ENCODE measurements at places on chromosomes 4 and X.

GRCh38 chrX:46739736-46740135 is 19.2 kb downstream of the SLC9A7 start:
- DNase-seq, result no peak

- no peak for DNase-seq
Observed at GRCh38 chrX:66751136-66751782, 112.4 kb upstream of the EDA2R start.

DNA sequence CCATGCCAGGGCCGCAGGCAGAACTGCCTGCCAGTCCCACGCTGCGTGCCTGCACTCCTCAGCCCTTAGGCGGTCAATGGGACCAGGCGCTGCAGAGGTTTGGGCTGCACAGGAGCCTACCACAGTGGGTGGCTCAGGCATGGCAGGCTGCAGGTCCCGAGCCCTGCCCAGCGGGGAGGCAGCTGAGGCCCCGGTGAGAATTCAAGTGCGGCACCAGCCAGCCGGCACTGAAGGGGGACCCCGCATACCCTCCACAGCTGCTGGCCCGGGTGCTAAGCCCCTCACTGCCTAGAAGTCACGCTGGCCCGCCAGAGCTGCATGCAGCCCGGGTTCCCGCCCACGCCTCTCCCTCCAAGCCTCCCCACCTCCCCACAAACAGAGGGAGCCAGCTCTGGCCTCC is 302.5 kb upstream of the UGT8 start:
- DNase-seq, result no peak

GRCh38 chr4:77193511-77194102 is 36.6 kb downstream of the CCNG2 start:
- no peak for DNase-seq

GRCh38 chr4:101276661-101277060 is 70.7 kb downstream of the PPP3CA start:
- no peak for DNase-seq

GRCh38 chrX:8916697-8917096 is 115.5 kb upstream of the FAM9A start:
- no peak for DNase-seq

GRCh38 chr4:78975865-78976264 is 36.6 kb upstream of the PAQR3 start:
- DNase-seq, result no peak

DNA sequence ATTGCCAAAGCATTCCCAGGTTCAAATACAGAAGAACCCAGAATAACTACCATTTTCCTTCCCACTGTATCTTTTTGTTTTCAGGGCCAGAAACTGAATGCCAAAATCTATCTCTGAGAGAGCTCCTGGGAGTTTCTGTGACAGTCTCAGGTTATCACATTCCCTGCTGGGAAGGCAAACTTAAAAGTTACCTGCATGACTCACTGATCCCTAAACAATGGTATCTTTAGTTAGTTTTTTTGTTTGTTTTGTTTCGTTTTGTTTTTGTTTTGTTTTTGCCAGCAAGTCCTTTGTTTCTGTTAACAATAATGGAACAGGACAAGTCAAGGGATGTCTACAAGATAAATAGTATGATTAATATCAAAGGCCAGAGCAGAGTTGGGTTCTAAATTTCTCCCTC is 34.3 kb downstream of the PAPSS1 start:
- DNase-seq, result no peak

- DNase-seq, result no peak
Observed at GRCh38 chrX:56554870-56555269, 8.6 kb upstream of the UBQLN2 start.

Measured in DMS79 treated with DMSO at 0.1 percent for 48 hours (cell line).